Osteoblast (primary cell): ENCODE measurements at places on chromosomes 6 and 20. TPM values are rescaled to one million over a fixed set of nuclear protein-coding genes. Genes with fewer than 3 reads are reported as not detected.

Gene BMP6
- 0.59 and 0.72 TPM in 2 replicates for total RNA-seq

Gene CLVS2
- total RNA-seq = not detected in 2 replicates

Gene MAS1
- under 0.01 TPM in 1 of 2 replicates, not detected in the other for total RNA-seq

Gene TMEM151B
- not detected in 2 replicates for total RNA-seq

Gene BCAS1
- total RNA-seq = under 0.01 TPM in 1 of 2 replicates, not detected in the other

Gene HSPA12B
- not detected in 2 replicates for total RNA-seq

Gene TREM1
- 0.72 and 1.8 TPM in 2 replicates for total RNA-seq

Gene RNF182
- 3.3 and 4.4 TPM in 2 replicates for total RNA-seq

Gene PRR18
- total RNA-seq = 0.29 TPM in 1 of 2 replicates, not detected in the other

Gene MDFI
- 0.72 and 5.3 TPM in 2 replicates for total RNA-seq

Gene ESR1
- 2.4 and 3.3 TPM in 2 replicates for total RNA-seq

Gene LHFPL5
- total RNA-seq = not detected in 2 replicates

Gene NFYA
- total RNA-seq = 8.0 and 9.4 TPM in 2 replicates

Gene C6orf58
- under 0.01 TPM in 1 of 2 replicates, not detected in the other for total RNA-seq

Gene ASIP
- total RNA-seq = not detected in 2 replicates

Gene GPLD1
- 0.72 and 0.88 TPM in 2 replicates for total RNA-seq

Gene AVP
- not detected in 2 replicates for total RNA-seq

Gene VSX1
- total RNA-seq = not detected in 2 replicates

Gene BIRC7
- under 0.01 and 0.29 TPM in 2 replicates for total RNA-seq

Gene CPNE5
- total RNA-seq = under 0.01 TPM in 1 of 2 replicates, not detected in the other

Gene LCA5
- 9.1 and 10.1 TPM in 2 replicates for total RNA-seq

Gene OOEP
- 0.36 and 0.59 TPM in 2 replicates for total RNA-seq

Gene SLPI
- total RNA-seq = 1.4 and 2.1 TPM in 2 replicates

Gene CST2
- total RNA-seq = not detected in 2 replicates

Gene TRIM31
- total RNA-seq = not detected in 2 replicates

Gene GTSF1L
- not detected in 2 replicates for total RNA-seq

Gene SNX3
- total RNA-seq = 161 and 164 TPM in 2 replicates

Gene ID1
- 56.3 and 82.5 TPM in 2 replicates for total RNA-seq

Gene BPIFB2
- total RNA-seq = not detected in 2 replicates

Gene RAD21L1
- not detected in 2 replicates for total RNA-seq

Gene NECAB3
- total RNA-seq = 14.7 and 27.1 TPM in 2 replicates

Gene NT5DC1
- total RNA-seq = 7.2 and 13.6 TPM in 2 replicates

Gene HLA-F
- 30.4 and 44.2 TPM in 2 replicates for total RNA-seq

Gene PRICKLE4
- 0.59 TPM in 1 of 2 replicates, not detected in the other for total RNA-seq

Gene PGBD1
- 6.2 and 8.0 TPM in 2 replicates for total RNA-seq

Gene PPP1R16B
- total RNA-seq = not detected in 2 replicates

Gene PHACTR1
- 0.36 and 1.2 TPM in 2 replicates for total RNA-seq

Gene MCM3
- total RNA-seq = 19.2 and 19.4 TPM in 2 replicates

Gene FRK
- total RNA-seq = 1.1 and 1.2 TPM in 2 replicates

Gene NEURL2
- 4.7 and 7.1 TPM in 2 replicates for total RNA-seq

Gene DDX43
- total RNA-seq = 5.0 and 8.7 TPM in 2 replicates

Gene UNC5CL
- under 0.01 TPM in 1 of 2 replicates, not detected in the other for total RNA-seq

Gene ZKSCAN8
- 25.7 and 27.4 TPM in 2 replicates for total RNA-seq

Gene HLA-G
- not detected in 2 replicates for total RNA-seq

Gene DCDC2
- total RNA-seq = under 0.01 TPM in 2 replicates

Gene YWHAB
- total RNA-seq = 121 and 135 TPM in 2 replicates

Gene OR10C1
- total RNA-seq = not detected in 2 replicates

Gene ZC2HC1B
- total RNA-seq = not detected in 2 replicates

Gene TNFAIP3
- 8.5 and 10.5 TPM in 2 replicates for total RNA-seq

Gene RAB44
- under 0.01 and 0.36 TPM in 2 replicates for total RNA-seq

Gene GSTA2
- not detected in 2 replicates for total RNA-seq
